ENCODE measurements at places on chromosomes 2 and 18.

GRCh38 chr2:16653083-16653375 is 12.6 kb downstream of the CYRIA start:
- DNase-seq: no peak

- no peak for DNase-seq
Measured at GRCh38 chr2:65383541-65384488, 48.6 kb downstream of the SPRED2 start.

DNA sequence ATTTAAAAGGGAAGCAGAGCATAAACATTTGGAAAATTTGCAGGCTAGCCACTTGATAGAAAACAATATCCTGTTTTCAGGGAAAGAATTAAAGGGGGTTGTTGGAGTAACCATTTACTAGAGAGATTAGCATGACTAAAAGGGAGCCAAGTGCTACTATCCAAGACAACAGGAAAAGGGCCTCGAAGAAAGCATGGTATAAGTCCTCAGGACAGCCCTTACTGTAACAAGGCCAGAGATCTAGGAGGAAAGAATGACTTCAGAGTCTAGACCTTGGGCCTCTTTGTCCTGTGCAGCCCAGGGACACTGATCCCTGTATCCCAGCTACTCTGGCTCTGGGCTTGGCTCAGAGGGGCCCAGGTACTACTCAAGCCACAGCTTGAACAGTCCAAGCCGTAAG is 16.6 kb downstream of the TPO start:
- no peak for DNase-seq

DNA sequence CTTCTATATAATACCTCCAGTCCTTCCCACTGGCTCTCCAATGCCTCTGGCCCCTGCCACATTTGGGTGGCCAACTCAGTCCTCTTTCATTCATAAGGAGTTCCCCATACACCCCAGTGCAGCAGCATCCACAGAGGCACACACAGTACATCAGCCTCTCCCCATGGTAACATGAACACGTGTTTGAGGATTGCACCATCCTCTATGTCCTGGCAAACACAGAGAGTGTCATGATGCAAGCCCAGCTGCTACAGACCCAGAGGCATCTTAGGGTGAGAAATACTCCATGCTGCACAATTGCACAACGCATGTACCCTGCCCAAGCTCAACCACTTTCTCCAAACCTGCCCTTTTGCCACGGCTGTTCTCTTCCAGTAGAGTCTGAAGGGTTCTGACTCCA is 11.5 kb downstream of the IGFBP5 start:
- no peak for DNase-seq

- peak; percentile 34 for DNase-seq
Measured at GRCh38 chr2:24123922-24124580, 782 bp downstream of the FAM228B start.

DNA sequence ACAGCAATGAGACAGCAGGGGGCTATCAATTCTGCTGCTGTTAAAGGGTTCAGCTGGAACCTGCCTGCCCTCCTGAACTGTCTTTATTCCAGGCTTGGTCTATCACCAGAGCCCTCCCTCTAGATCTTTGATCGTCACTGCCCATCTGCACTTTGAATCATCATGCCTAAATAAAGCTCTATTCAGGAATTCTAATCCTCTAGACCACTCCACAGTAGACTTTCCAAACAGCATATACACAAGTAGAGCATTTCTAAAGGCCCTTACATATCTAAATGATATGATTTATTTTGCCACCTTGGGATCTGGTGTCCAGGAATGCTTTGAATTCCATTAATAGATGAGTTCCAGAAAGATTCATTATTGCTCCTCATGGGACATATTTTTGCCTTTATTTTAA is 542.1 kb upstream of the SYT4 start:
- DNase-seq: no peak

DNA sequence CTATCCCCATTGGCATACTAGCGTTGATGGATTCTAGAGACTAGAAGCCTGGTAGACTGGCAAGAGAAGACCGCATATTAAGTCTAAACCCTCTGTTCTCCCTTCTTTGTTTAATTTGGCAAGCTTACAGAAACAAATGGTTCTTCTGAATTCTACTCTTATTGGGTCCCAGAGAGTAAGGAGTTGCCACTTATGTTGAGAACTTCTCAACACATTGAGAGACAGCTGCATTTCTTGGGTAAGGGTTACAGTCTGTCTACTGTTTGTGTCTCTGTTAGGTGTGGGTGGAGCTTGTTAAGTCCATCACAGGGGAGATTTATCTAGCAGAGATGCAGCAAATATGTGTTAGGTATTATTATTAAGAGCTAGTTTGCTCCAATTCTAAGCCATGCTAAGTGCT is 435.8 kb upstream of the MEIS1 start:
- DNase-seq: no peak

- no peak for DNase-seq
Measured at GRCh38 chr2:213751446-213751845, 467.2 kb downstream of the SPAG16 start.

GRCh38 chr2:54403512-54404238 is 52.5 kb upstream of the SPTBN1 start:
- DNase-seq: no peak

GRCh38 chr2:186610785-186611184 is 20.9 kb downstream of the ITGAV start:
- DNase-seq: no peak

DNA sequence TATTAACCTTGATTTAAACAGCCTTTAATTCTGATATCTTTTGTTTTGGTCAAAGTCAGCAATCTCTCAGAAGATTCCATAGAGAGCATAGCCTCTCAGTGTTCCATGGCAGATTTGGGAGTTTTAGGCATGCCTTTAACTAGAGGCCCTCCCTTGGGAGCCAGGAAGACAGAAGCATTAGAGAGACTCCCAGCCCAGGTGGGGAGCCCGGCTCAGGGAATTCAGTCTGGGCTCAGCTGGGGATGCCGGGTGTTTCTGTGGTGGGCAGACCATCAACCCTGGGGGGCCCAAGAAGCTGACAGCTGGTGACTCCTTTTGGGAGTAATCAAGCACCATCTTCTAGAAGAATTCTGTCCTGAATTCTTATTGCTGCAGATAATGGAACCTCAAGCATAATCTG is 99.7 kb upstream of the CELF4 start:
- no peak for DNase-seq

DNA sequence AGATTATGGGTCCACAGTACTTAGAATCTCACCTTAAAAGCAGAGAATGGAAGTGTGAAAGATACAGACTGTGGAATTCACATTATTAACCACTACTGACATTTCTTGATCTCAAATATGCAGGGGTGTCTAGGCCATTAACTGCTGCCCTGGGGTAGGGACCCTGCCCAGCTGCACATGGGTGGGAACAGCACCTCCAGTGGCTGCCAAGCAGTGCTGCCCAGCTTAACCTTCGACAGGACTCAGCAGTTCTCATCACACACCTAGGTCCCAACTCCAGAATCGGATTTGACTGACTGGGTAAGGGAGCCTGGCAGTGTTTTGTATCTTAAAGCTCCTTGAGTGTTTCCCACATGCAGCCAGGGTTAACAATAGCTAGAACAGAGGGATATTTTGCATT is 14.9 kb downstream of the ERFE start:
- no peak for DNase-seq

- no peak for DNase-seq
Measured at GRCh38 chr2:122758967-122759366, 1003.5 kb downstream of the TSN start.

GRCh38 chr2:21037671-21038108 is 6.2 kb downstream of the APOB start:
- DNase-seq: no peak

GRCh38 chr2:37635504-37636380 is 35.7 kb downstream of the CDC42EP3 start:
- peak; percentile 56 for DNase-seq

DNA sequence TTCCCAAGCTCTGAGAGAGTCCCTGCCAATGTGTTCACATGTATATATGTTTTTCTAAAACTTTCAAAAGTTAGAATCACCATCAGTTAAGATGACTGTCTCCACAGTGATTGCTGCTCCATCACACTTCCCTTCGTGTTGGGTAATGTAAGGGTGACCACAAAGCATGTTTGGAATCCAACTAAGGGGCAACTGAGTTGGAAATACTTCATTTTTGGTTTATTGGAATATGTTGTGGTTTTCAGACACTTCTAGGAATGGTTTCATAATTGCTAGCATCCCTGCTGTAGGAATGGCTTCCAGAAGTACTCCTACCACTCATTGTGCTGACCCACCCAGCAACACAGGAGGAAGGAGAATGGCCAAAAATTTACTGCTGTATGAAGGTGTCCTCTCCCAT is 212.5 kb upstream of the GULP1 start:
- no peak for DNase-seq

All from stimulated activated CD4-positive, alpha-beta T cell treated with anti-CD3 and anti-CD28 coated beads, Interleukin-2, amount 100 ng/mL, for 48 hours (primary cell).